ENCODE measurements at places on chromosomes 12 and 14.

GRCh38 chr14:93977790-93978581 is 1.6 kb upstream of the ASB2 start:
- DNase-seq, result peak; percentile 61

GRCh38 chr14:104388541-104389325 is 190.8 kb upstream of the C14orf180 start:
- no peak for DNase-seq

DNA sequence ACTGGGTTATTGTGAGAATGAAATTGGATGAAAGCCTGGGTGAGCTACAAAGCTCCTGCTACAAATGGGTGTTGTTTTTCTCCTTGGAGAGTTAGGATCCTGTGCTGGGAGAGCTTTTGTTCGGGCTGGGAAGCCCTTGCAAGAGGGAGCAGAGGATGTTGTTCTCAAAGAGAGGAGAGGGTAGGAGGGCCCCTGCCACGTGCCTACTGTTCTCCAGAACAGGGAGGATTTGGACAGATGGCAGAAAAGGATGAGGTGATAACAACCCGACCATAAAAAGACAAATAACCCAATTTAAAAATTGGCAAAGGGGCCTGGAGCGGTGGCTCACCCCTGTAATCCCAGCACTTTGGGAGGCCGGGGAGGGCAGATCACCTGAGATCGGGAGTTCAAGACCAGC is 68.8 kb downstream of the GALNT16 start:
- no peak for DNase-seq

GRCh38 chr12:48824112-48824511 is 5.8 kb downstream of the CACNB3 start:
- no peak for DNase-seq

DNA sequence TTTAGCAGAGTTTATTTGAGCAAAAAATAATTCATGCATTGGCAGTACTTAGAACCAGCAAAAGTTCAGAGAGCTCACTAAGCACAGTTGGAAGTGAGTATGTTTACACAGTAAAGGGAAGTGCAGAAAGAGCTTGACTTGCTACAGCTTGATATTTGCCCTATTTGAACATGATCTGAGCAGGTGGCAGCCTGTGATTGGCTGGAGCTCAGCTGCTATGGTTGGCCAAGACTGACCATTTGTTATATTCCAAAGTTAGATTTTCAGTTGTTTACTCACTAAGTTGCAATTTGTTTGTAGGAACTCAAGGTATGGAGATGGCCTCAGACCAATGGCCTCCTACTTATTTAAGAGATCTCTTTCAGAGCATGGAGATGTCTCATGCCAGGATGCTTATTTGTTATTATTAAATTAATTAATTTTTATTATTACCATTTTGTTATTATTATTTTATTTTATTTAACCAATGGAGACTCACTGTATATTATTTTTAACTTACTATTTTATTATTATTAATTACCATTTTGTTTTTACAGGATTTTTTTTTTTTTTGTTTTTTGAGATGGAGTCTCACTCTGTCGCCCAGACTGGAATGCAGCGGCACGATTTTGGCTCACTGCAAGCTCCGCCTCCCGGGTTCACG is 49.0 kb downstream of the ATP23 start:
- no peak for DNase-seq

DNA sequence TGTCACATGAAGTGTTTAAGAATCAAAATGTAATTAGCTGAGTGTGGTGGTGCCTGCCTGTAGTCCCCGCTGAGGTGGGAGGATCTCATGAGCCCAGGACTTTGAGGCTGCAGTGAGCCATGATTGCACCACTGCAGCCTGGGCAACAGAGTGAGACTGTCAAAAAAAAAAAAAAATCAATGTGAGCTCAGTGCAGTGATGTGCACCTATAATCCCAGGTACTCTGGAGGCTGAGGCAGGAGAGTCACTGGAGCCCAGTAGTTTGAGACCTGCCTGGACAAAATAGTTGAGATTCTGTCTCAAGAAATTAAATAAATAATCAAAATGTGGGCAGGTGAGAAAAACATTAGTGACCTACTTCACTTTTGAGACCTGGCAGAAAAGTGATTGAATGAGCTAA is 140.0 kb downstream of the MON2 start:
- DNase-seq, result no peak

DNA sequence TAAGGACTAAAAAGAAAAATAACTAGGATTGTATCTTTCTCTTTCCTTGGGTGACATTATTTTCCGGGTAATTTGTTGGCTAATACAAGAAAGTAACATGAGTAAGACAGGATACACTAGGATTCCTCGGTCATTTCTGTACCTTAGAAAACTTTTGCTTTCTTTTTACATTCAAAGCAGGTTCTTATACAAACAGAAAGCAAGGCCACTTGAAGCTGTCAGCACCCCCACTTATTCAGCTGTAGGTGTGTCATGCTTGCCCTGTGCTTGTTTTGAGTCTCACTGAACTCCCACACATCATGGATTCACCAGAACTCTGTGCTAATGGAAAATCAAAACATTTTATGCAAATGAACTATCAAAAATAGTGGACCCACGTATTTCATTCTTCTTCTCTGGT is 266.8 kb upstream of the CLEC14A start:
- no peak for DNase-seq

GRCh38 chr12:68478516-68479260 is 132.0 kb upstream of the RAP1B start:
- no peak for DNase-seq

GRCh38 chr14:105472486-105472991 is 2.1 kb upstream of the CRIP2 start:
- DNase-seq, result no peak

DNA sequence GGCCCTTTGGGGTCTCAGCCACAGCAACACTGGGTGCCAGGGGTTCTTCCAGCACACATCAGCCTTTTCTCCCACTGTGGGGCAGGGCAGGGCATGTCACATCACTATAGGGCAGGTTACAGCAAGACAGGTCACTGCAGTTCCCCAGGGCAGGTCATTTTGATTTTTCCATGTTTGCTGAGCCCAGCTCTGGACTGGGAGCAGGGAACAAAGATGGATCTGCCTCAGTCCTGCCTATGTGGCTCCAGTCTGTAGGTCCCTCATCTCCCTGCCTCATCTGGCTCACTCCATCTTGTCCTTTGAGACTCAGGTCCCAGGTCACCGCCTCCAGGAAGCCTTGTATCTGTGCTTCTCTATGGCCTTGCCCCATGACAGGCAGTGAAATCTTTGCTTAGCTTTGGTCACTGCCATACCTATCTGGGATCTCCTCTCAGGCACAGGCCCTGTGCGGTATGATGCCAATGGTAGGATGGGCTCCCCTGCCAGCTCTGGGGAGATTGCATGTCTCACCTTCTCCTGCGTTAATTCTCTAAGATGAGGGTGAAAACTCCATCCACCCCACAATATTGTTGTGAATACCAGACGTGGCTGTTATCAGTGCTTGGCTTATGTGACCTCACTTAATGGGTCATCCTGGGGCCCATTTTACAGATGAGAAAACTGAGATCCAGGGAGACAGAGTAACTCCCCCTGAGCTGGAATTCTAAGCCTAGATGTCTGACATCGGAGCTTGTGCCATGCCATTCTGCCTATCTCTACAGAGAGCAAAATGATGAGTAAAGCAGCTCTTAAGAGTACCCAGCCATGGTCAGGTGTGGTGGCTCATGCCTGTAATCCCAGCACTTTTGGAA is 1.5 kb downstream of the SERPINA6 start:
- no peak for DNase-seq

DNA sequence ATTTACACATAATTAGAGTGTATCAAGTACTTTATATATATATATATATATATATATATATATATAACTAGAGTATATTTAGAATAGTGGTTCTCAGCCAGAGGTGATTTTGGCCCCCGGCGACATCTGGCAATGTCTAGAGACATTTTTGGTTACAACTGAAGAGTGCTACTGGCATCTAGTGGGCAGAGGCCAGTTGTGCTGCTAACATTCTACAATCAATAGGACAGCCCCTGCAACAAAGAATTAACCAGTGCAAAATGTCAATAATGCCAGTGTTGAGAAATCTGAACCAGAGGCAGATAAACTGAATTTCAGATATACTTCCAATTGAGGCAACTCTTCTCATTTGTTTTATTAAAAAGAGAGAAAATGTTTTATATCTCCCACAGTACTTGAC is 8.9 kb downstream of the GTF2A1 start:
- no peak for DNase-seq

DNA sequence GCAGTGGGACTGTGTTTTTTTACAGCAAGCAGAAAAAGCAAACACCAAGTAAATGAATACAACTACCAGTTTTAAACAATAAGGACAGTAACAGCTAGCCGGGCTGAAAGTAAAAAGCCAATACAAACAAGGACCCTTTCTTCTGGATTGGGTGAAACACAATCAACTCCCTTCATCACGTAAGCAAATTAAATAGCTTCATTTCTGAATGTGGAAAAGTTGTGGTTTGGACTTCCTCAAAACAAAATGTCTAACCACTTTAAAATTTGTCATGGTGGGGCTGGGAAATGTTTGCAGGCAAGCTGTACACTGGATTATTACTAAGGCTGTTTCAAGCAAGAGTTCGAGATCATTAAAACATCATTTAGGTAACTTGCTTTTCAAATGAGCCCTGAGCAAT is 47.4 kb downstream of the TCHP start:
- DNase-seq, result no peak

GRCh38 chr12:56079723-56080555 is at the start of gene ERBB3:
TSS of gene ERBB3 (plus strand) at chr12:56080165. CDS start at chr12:56080301, 136 bp downstream.
- DNase-seq, result peak; percentile 55

DNA sequence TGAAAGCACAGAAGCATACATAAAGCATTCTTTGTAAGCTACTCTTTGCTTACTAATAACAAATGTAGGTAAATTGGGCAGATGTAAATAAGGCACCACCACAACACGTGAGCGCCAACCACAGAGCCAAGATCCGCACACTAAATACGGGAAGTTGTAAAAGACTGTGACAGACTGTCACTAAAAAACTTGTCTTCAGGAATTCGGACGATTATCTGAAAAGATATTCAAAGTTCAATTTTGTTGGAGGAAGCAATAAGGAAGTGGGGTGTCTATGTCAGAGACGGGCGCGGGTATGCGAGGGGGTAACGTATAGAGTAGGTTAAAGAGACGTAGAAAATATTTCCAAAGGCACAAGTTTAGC is 1.5 kb upstream of the HSP90B1 start:
- no peak for DNase-seq

- no peak for DNase-seq
These were observed 20.9 kb downstream of the PDE6H start for GRCh38 chr12:14993537-14994266.

DNA sequence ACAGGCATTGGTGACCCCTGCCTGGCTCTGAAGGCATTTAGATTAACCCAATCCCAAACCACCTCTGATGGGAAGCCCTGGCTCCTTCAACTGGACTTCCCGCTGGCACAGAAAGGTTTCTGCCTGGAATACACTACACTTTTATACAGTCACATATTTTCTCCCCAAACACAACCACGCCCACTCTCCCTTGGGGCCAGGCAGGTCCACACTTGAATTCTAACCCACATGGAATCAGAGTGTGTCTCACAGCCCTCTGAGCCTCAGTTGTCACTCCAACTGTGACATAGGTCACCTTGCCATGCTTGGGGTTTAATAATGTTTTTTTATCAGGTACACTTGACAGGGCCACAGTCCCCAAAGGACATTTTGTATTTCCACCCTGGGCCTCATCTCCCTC is 368.6 kb downstream of the BCL11B start:
- DNase-seq, result no peak

GRCh38 chr12:8819666-8819980 is 2.8 kb upstream of the A2ML1 start:
- no peak for DNase-seq

DNA sequence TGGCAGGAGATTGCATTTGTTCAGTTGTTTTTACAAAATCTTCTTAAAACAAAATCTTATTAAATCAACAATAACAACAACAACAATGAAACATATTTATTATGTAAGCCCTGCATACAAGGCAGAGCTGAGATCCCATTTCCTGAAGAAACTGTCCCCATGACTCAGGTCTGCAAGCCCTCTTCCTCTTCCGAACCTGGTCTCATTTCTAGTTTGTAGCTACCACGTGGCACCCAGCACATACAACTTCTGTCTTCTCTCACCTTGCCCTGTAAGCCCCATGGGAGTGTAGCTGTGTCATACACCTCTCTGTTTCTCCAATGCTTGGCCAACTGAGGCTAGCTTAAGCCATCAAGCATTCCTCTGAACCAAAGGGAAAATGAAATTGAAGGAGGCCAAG is 106.4 kb downstream of the SLC8A3 start:
- DNase-seq, result no peak

DNA sequence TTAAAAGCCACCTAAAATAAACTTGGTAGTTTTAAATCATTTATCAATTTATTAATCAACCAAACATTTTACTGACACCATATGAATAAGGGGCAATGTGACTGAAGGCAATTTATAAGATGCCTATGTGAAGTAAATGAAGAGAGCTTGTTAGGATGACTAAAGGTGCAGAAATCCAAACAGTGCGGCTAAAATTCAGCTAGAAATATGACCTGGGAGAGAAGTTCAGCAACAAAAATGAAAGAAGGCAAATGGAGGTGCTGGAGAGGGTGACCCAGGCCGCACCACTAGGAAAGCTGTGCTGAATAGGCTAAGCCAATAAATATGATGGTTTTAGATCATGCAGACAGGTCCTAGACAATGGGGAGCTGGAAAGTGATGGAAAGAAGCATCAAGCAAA is 403.7 kb downstream of the BTG1 start:
- DNase-seq, result no peak

Data from stimulated activated CD4-positive, alpha-beta T cell treated with anti-CD3 and anti-CD28 coated beads, Interleukin-2, amount 100 ng/mL, for 48 hours (primary cell).